ENCODE measurements at places on chromosomes 1 and 21. TPM values are rescaled to one million over a fixed set of nuclear protein-coding genes. Genes with fewer than 3 reads are reported as not detected.

The LENEP gene
- not detected for polyA plus RNA-seq

The ECM1 gene
- polyA plus RNA-seq, result 36.4 TPM

The VHLL gene
- polyA plus RNA-seq, result not detected

The REG4 gene
- polyA plus RNA-seq, result 0.34 TPM

The CREG1 gene
- 115 TPM for polyA plus RNA-seq

The SLC25A34 gene
- polyA plus RNA-seq, result 12.2 TPM

The CYP4A22 gene
- polyA plus RNA-seq, result 108 TPM

The F3 gene
- polyA plus RNA-seq, result 19.0 TPM

The LCE3E gene
- polyA plus RNA-seq, result not detected

The RGS8 gene
- polyA plus RNA-seq, result not detected

The TCP10L gene
- polyA plus RNA-seq, result 5.2 TPM

The NDUFS2 gene
- 197 TPM for polyA plus RNA-seq

The ZNF648 gene
- polyA plus RNA-seq, result not detected

The CRP gene
- not detected for polyA plus RNA-seq

The CHI3L1 gene
- 96.6 TPM for polyA plus RNA-seq

Measured in kidney (tissue), 22 donors.